ENCODE measurements at places on chromosomes 12 and 14.

- no peak for DNase-seq
These were observed 304.3 kb upstream of the KITLG start for GRCh38 chr12:88884600-88884999.

GRCh38 chr14:51260225-51260624 is 20.2 kb downstream of the TMX1 start:
- DNase-seq = no peak

DNA sequence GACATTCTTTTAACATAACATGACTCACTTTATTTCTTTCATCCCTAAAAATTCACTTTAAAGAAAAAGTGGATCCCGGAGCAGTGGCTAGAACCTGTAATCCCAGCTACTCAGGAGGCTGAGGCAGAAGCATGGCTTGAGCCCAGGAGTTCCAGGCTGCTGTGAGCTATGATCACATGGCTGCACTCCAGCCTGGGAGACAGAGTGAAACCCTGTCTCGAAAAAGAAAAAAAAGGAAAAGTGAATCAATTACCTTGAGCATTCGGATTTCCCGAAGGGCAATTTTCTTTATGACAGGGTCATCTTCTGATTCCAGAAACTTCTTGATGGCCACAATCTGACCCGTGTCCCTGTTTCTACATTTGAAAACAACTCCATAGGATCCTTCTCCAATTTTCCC is 1.2 kb downstream of the CDKL1 start:
- no peak for DNase-seq

- no peak for DNase-seq
These were observed 218.4 kb downstream of the KTN1 start for GRCh38 chr14:55798406-55798805.

GRCh38 chr14:27318774-27319420 is 721.1 kb upstream of the NOVA1 start:
- DNase-seq = no peak

Measured in DND-41 (cell line).